DMS79 treated with DMSO at 0.1 percent for 48 hours (cell line): ENCODE measurements at places on chromosomes 12 and 14.

GRCh38 chr14:52801014-52801712, 9.8 kb upstream of the GNPNAT1 start:
- no peak for DNase-seq

DNA sequence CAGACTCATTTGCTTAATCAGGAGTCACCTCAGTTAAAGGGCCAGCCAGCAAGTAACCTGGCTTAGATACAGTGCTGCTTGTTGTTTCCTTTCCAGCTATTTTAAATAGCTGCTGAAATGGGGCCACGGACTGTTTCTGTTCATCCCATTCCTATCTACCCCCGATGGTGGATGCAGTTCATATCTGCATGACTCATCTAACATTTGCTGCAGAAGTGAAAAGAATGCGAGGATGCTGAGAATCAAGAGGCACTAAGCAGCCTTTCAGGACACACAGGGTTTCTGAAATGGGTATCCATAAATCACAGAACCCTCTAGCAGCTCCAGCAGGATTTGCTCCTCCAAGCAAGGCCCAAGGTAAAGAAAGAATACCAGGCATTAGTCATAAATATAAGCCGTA, 60.2 kb upstream of the RTRAF start:
- DNase-seq, result no peak

- peak; percentile 70 for DNase-seq
These were observed 18.1 kb downstream of the EGLN3 start for GRCh38 chr14:33932576-33933345.

GRCh38 chr12:54232790-54233189, 44.0 kb upstream of the SMUG1 start:
- no peak for DNase-seq

DNA sequence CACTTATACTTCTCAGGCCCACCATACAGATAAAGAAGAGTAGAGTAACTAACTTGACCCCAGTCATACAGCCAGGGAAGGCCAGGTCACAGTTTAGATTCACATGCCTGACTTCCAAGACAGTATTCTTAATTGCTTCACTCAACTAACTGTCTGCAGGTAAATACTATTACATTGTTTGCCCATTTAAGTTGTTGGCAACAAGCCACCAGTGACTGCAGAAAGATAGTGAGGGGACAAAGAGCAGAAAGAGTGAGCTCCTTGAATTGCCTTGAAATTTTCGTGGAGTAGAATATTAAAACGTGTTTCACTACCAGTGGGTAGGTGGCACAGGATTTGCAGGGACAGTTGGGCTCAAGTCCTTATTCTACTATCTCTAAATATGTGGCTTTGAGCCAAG, 146.3 kb upstream of the RMST start:
- no peak for DNase-seq

DNA sequence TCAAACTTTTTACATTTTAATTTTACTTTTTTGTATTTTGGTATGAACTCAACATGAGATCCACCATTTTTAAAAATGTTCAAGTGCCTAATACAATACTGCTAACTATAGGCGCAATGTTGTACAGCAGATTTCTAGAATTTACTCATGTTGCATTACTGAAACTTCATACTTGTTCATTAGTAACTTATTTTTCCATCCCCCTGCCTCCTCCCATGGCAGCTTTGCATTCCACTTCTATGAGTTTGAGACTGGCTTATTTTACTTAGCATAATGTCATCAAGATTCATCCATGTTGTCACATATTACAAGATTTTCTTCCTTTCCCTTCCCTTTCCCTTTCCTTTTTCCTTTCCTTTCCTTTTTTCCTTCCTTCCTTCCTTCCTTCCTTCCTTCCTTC, 825.9 kb downstream of the SLC16A7 start:
- no peak for DNase-seq

- peak; percentile 2 for DNase-seq
These were observed 57.2 kb upstream of the SCN8A start for GRCh38 chr12:51533799-51534198.

DNA sequence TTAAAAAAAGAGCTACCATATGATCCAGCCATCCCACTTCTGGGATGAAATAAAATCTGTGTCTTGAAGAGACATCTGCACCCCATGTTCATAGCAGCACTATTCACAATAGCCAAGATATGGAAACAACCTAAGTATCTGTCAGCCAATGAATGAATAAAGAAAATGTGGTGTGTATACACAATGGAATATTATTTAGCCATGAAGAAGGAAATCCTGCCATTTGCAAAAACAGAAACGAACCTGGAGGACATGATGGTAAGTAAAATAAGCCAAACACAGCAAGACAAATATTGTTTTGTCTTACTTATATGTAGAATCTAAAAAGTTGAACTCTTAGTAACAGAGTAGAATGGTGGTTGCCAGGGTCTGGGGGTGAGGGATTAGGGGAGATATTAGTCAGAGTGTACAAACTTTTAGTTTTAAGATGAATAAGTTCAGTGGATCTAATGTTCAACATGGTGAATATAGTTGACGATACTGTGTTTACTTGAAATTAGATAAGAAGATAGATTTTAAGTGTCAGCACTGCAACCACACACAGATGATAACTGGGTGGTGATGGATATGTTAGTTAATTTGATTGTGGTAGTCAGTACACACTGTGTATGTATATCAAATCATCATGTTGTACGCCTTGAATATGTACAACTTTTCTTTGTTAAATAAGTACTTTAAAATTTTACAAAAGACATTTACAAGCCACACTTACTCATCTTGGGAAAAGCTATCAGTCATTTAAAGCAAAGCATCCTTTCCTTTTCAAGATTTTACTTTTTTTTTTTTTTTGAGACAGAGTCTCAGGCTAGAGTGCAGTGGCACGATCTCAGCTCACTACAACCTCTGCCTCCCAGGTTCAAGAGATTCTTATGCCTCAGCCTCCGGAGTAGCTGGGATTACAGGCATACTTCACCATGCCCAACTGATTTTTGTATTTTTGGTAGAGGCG, 89.9 kb downstream of the BICD1 start:
- no peak for DNase-seq

DNA sequence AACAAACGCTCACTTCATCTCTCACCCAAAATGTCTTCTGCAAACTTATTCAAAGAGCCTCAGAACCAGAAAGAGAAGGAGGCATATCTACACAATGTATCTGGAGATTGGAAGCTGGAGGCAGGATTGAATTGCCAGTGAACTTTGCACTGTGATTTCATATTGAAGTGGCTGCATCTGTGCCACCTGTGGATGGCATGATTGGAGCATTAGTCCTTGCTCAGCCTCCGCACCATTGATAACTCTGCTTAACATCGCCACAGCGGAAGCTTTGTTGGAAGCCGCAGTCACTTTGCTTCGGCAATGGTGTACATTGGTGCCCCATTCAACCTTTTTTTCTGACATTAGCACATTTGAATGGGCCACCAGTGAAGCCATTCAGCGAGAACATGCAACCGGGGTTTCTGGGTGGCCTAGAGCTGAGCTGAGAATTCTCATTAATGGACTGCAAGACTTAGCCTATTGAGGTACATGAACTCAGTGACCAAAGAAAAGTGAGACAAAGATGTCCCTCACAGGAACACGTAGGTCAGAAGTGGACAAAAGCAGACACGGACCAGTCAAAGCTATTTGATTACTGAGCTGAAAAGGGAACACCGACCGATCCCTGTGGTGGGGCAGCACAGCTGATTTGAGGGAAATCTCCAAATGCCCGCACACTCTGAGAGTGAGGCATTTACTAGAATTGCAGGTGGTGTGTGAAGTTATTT, 130.4 kb downstream of the BRMS1L start:
- DNase-seq, result no peak

- no peak for DNase-seq
These were observed 824 bp downstream of the OAS1 start for GRCh38 chr12:112907415-112908157.

DNA sequence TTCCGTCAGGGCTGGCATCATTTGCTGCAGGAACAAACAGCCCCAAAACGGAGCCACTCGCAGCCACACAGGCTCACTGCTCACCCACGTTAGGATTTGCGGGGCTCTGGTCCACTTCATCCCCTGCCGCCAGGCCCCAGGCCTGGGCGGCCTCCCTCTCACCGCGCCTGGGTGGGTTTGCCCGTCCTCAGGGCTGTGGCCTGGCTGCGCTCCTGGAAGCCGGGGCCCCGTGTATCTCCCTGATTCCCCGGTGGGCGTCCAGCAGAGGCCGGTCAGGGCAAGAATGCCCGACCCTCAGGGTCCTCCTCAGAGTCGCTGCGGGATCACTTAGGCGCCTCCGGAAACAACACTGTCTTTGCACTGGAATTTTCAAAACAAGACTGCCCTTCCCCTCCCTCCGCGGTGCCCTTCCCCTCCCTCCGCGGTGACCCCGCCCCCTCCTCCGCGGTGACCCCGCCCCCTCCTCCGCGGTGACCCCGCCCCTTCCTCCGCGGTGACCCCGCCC, 15.7 kb upstream of the FBRSL1 start:
- DNase-seq, result no peak

DNA sequence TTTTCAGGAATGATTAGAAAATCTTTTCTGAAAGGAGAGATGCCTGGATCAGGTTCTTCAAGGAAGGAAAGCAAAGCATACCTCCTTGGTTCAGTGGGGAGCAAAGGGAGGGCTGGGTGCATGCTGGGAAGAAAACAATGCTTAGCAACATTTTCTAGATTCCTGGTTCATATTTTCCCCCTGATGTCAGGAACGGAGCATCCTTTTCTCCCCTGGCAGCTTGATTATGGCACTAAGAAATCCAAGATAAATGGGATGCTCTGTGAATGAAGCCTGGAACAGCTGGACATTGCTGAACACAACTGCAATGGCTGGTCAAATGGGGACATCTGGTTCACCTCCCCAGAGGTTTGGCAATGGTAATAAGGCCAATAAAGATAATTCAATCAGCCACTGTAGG, 50.9 kb downstream of the KCNA5 start:
- DNase-seq, result no peak

GRCh38 chr14:57355081-57355800, 35.1 kb upstream of the NAA30 start:
- DNase-seq, result no peak

DNA sequence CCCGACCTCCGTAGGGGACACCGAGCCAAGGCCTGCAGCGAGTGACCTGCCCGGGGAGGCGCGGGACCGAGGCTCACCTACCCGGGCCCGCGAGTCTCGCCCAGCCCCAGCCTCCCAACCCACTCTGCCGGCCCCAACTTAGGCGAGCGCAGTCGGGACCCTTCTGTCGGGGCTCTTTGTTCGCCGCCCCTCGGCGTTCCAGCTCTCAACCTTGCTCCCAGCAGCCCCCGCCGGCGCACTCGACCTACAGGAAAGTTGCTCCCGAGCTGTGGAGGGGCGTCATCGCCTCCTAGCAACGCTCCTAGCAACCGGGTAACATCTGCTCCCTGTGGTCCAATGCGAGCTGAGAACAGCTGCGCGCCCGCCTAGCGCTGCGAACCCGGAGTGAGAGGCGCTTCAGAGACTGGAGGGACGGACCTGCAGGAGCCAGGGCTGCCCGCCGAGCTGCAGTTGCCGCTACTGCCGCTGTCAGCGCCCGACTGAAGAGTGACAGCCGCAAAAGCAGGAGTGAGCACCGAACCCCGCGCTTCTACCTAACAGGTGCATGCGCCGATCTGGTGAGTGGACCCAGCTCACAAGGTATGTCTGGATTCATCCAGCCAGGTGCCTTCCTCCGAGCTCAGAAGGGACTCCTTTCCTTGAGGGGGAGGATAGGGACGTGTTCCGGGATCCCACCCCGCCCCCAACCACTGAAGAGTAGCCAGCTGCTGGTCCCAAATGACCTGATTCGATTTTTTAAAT, 355.0 kb downstream of the SNAPC1 start:
- DNase-seq, result peak; percentile 93

GRCh38 chr14:23079716-23080115, 15.2 kb downstream of the ACIN1 start:
- no peak for DNase-seq

DNA sequence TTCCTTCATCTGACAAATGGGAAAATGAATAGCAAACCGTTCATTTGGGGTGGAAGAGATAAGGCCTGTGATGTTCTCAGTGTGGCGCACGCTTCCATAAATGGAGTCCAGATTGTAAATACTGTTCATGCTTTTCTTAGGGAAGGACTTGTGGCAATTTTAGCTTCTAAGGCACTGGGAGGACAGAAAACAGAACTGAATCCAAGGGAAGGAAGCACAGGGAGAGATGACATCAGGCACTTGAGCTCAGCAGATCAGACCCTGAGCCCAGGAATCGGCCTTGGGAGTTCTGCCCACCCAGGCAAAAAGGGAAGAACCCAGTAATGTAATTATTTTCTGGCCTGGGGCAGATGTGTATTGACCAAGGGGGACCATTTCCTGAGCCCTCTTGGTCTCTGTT, 7.2 kb upstream of the SH2B3 start:
- no peak for DNase-seq

- no peak for DNase-seq
These were observed 55.1 kb downstream of the PAWR start for GRCh38 chr12:79635676-79636075.

DNA sequence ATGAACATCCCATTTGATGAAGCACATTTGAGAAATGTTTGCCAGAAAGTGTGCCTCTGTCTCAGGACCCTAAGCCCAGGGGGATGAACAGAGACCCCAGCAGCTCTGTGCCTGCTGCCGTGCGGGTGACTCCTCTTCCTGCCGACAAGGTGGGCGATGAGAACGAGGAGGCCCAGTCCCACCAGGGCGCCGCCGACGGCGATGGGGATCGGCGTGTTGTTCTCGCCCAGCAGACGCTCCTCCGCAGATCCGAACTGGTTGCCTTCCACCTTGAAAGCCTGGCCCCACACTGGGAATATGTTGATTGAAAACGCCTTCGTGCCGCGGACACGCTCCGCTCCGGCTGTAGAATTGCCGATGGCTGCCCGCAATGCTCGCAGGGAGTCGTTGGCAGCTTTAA, 44.1 kb downstream of the LRTM2 start:
- DNase-seq, result no peak

DNA sequence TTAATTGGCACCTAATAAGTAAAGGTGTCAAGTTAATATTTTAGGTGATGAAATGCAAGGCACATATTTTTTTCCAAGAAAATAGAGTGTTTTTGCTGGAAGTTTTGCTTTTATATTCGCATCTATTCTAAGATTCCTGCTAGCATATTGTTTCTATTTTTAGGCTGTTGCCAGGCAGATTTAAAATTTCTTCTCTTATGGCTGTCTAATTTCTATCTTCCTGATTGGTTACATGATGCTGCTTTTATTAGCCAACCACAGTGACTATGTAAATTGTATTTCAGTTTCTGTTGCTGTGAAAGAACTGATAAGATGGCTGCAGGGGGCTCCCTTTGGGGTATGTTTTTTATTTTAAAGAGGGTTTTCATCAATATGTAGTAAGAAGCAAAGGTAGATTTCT, 42.7 kb downstream of the ATF7IP start:
- DNase-seq, result no peak

DNA sequence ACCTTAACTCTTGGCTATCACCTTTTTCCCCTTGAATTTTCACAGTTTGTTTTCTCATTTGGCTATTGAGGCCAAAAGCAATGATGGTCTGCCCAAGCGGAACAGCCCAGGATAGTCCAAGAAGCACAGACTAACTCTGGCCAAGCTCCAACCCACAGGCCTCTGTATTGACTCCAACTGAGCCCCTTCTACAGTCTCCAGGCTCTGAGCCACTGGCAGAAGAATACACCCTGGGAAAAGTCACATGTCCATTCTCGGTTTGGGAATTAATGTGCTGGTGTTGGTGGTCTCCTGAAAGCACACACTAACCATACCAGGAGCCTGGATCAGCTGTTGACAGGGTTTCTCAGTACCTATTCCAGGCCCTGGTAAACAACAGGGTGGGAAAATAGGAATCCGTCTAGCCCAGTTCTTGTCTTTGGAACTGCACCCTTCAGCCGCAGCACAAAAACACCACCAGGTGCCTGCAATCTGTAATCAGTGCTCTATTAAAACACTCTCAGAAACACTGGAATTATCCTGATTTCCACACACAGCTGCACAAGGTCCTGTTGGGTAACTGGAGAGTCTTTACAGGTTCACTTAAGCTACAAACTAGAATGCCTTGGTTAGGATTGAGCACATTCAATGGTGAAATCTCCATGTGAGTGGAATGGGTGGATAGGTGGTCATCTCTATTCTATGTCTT, 63.6 kb downstream of the STXBP6 start:
- peak; percentile 98 for DNase-seq
